ENCODE measurements at places on chromosomes 7 and 10. TPM values are rescaled to one million over a fixed set of nuclear protein-coding genes. Genes with fewer than 3 reads are reported as not detected.

The ZC3HAV1 gene
- polyA plus RNA-seq, result 23.4 TPM

The SYT15 gene
- 1.5 TPM for polyA plus RNA-seq

DNA sequence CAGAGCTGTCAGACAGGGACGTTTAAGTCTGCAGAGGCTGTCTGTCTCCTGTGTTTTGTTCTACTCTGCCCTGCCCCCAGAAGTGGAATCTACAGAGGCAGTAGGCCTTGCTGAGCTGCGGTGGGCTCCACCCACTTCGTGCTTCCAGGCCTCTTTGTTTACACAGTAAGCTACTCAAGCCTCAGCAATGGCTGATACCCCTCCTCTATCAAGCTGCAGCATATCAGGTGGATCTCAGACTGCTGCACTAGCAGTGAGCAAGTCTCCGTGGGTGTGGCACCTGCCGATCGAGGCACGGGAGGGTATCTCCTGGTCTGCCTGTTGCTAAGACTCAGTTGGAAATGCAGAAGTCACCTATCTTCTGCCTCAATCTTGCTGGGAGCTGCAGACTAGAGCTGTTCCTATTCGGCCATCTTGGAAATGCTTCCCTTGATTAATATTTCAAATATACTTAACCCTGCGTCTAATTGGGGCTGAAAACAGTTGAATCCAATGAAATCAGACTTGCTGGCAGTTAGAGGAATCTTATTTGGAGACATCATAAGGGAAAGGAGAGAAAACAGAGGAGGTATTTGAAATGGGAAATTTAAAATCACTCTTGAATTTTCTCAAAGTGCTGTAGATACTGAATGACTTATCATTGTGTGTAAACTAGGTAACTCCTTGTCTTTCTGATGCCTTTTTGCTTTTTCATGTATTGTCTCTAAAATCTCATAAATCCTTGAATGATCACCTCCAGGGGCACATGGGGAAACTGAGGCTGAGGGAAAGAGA, 13.8 kb upstream of the CYP3A5 start:
- H3K4me1 ChIP-seq, result peaks cover 12% of the 10 kb centered on the region
- H3K36me3 ChIP-seq, result no peaks in the 10 kb centered on the region
- H3K27me3 ChIP-seq, result no peaks in the 10 kb centered on the region

GRCh38 chr10:87849001-87849400, 14.3 kb downstream of the KLLN start:
- no peak for DNase-seq
- no peaks in the 10 kb centered on the region for H3K27me3 ChIP-seq
- H3K4me3 ChIP-seq, result no peak overlapping the region
- no peak overlapping the region for H3K27ac ChIP-seq

The UPK3BL2 gene
- 0.99 TPM for polyA plus RNA-seq

The TRIM4 gene
- polyA plus RNA-seq, result 5.0 TPM

The TAF6 gene
- polyA plus RNA-seq, result 56.3 TPM

DNA sequence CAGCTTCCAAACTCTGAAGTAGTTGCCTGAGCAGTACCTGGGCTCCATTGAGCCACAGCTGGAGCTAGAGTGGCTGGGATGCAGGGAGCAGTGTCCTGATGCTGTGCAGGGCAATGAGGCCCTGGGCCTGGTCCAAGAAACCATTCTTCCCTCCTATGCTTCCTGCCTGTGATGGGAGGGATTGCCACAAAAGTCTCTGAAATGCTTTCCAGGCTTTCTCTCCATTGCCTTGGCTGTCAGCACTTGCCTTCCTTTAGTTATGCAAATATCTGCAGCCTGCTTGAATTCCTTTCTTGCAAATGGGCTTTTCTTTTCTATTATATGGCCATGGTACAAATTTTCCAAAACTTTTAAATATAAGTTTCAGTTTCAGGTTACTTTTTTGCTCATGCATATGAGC, 972.2 kb upstream of the MBL2 start:
- H3K27ac ChIP-seq, result no peak overlapping the region
- peaks cover 5% of the 10 kb centered on the region for H3K4me1 ChIP-seq
- DNase-seq, result peak; percentile 61
- no peaks in the 10 kb centered on the region for H3K36me3 ChIP-seq
- no peaks in the 10 kb centered on the region for H3K27me3 ChIP-seq

DNA sequence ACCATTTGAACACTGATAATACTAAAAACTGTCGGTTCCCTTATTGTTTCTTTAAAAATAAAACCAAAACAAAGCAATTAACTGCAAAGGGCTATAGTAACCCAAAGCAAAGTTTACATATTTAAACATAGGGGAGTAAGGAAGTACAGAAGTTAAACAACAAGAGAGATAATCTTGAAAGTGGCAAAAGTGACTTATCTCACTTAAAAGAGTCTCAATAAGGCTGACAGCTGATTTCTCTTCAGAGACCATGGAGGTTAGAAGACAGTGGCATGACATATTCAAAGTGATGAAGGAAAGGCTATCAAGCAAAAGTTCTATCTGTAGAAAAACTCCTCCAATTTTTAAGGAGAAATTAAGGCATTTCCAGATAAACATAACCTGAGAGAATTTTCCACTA, 233.5 kb upstream of the HDAC9 start:
- H3K4me3 ChIP-seq, result no peak overlapping the region
- H3K27ac ChIP-seq, result no peak overlapping the region
- no peaks in the 10 kb centered on the region for H3K36me3 ChIP-seq

- no peaks in the 10 kb centered on the region for H3K36me3 ChIP-seq
- H3K4me1 ChIP-seq, result peaks cover 87% of the 10 kb centered on the region
- peak overlapping the region; percentile 30 for H3K27ac ChIP-seq
- no peak overlapping the region for H3K4me3 ChIP-seq
- H3K27me3 ChIP-seq, result no peaks in the 10 kb centered on the region
Measured at GRCh38 chr7:127900141-127900540, 131.1 kb downstream of the LRRC4 start.

DNA sequence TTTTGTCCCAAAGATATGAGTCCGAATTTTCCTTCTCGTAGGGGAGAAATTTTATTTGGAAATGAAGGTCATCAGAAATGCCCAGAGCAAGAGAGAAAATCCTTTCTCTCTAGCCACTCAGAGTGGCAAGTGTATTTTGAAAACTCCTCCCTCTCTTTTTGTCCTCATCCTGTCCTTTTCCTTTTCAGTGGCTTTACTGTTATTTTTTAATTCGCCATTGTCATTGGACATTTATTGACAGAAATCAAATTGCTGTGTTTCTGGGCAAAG, 39.6 kb downstream of the TET1 start:
- H3K27ac ChIP-seq, result peak overlapping the region; percentile 91
- no peak for DNase-seq
- H3K36me3 ChIP-seq, result peaks cover 17% of the 10 kb centered on the region
